Right lung (tissue), 10 donors: ENCODE measurements at places on chromosomes 3 and 15. TPM values are rescaled to one million over a fixed set of nuclear protein-coding genes. Genes with fewer than 3 reads are reported as not detected.

DNA sequence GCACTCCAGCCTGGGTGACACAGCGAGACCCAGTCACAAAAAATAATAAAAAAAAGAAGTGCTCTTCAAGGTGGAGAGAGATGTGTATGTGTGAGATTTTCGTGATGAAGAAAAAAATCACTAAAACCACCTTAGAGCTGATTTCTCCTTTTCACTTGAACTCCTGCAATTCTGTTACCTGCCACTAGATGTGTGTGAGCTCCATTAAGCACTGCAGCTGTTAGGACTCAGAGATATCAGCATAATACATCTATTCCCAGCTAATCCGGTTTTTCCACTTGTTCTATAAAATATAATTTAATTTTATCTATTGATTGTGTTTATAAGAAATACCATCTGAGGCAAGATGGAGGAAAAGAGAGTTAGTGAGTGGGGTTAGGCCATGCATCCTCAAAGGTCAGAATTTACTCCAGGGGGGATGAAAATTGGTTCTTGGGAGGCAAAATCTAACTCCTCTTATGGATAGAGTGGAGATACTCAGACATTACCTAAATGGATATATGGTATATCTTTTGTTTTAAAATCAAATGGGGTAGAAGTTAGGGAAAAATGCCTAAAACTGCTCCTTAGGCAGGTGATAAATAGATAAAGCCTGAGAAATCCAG is 152.7 kb downstream of the IL20RB start:
- DNase-seq = no peak

DNA sequence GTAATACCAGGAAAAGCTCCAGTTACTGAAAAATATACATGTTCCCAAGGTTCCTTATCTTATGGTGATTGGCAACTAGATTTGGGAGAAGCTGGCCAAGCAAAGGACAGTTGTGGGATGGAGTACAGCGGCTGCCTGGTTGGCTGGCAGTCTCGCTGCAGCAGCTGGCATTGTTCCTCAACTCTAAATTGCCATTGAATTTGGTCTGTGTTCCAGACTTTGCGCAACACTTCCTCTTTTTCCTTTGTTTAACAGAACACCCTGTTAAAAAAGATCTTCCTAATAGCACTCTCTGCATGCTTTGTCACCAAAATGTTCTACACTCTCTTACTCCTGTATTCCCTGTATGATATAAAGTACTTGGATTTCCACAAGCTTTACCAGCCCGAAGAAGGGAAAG is 420.6 kb upstream of the RBMS3 start:
- DNase-seq = peak; percentile 32

GRCh38 chr15:46496491-46497115 is 861.8 kb downstream of the SQOR start:
- DNase-seq = no peak

DNA sequence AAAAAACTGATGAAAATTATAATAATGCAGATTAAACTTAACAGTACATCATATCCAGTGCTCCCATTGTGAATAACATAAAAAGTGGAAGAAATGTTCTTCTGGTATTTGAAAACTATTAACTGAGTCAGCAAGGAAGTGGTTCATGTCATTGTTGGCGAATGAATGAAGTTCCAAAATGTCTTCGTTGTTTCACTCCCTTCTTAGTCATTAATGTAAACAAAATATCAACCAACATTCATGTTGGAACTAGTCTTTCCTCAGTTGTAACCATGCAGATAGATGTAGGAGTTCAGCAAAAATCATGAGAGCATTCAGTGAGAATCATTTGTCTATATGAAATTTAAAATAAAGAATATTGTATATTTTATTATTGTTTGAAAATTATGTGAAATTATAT is 44.1 kb upstream of the ICE2 start:
- no peak for DNase-seq

Gene GOLGA8J
- polyA plus RNA-seq = 1.4 TPM

Gene CLDN1
- polyA plus RNA-seq = 2.0 TPM

Gene PARP9
- 20.2 TPM for polyA plus RNA-seq
